Vagina (tissue), 2 donors: ENCODE measurements at places on chromosomes 2 and 18. TPM values are rescaled to one million over a fixed set of nuclear protein-coding genes. Genes with fewer than 3 reads are reported as not detected.

The ADAM23 gene
- 5.2 TPM for total RNA-seq

The MAP4K4 gene
- 75.9 TPM for total RNA-seq

The HDLBP gene
- total RNA-seq, result 300 TPM

The RAD51AP2 gene
- 0.25 TPM for total RNA-seq
